ENCODE measurements at places on chromosomes 13 and 19. TPM values are rescaled to one million over a fixed set of nuclear protein-coding genes. Genes with fewer than 3 reads are reported as not detected.

GRCh38 chr13:66933994-66934393, 296.1 kb downstream of the PCDH9 start:
- no peak for DNase-seq

DNA sequence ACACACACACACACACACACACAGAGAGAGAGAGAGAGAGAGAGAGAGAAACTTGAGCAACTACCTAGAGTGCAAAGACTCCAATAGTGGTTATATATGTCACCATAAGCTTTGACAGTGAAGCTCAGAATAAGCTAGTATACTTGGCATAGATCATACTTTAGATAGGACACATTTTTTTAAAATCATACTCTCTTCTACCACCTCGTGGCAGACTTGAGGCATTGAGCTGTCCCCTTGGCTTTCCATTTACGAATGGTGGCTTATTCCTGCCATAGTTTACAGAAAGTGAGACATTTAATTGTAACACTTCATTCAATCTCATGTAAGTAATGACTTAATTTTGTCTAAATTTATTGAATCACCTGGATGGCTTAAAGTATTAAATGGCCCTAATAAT, 108.2 kb downstream of the EDNRB start:
- no peak for DNase-seq

- no peak for DNase-seq
Observed at GRCh38 chr13:43309311-43309710, 285.9 kb downstream of the DNAJC15 start.

DNA sequence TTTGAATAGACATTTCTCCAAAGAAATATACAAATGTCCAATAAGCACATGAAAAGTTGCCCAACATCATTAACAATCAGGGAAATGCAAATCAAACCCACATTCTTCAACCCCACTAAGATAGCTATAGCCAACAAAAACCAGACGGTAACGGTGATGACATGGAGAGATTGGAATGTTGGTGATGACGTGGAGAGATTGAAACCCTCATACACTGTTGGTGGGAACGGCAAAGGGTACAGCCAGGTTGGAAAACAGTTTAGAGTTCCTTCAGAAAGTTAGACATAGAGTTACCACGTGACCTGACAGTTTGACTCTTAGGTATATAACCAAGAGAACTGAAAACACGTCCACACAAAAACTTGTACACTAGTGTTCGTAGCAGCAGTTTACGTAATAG, 48.1 kb downstream of the TNFRSF19 start:
- DNase-seq: no peak

- DNase-seq: no peak
Observed at GRCh38 chr13:72437458-72437857, 290.0 kb downstream of the MZT1 start.

DNA sequence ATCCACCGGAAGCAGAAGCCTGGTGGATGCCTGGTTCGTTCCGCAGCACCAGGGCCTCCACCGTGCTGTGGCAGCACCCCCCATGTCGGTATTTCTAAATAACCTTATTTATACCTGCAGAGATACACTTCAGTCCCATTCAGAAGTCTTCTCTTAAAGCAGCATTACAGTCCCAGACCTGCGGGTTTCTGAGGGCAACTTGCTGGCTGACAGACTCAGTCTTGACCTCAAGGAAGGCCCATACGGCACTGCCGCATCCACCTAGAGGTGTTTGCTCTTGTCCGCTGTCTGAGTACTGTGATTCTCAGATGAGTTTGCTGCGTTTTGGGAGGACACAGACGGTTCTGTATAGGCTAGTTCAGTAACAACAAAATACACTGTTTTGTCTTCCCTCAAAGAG, 16.9 kb upstream of the TEX29 start:
- DNase-seq: no peak

The OR10H1 gene
- polyA plus RNA-seq: not detected

The ZBTB7A gene
- 5.5 TPM for polyA plus RNA-seq

The THOP1 gene
- 74.4 TPM for polyA plus RNA-seq

The KLF1 gene
- not detected for polyA plus RNA-seq

The CCDC61 gene
- polyA plus RNA-seq: 6.0 TPM

The TNFRSF19 gene
- 75.3 TPM for polyA plus RNA-seq

Data from HepG2 (cell line).